ENCODE measurements at places on chromosomes 2 and 18.

DNA sequence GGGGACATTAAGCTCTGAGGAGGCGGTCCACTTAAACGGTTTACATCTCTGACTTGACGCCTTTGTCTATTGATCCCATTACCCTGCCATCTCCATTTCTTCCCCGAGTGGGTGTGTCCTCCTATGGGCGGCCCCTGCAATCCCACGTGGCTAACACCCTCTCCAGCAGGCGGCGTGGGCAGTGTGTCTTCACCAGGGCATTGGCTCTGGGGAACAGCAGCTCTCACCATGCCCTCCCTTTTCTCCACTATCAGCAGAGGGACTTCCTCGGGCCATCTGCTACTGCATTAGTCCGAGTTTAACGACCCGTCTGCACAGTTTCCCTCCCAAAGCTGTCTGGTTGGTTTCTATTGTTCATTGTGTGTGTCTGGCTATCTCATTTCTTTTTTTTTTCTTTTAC lies 511.9 kb upstream of the NRP2 start:
- no peak for DNase-seq

GRCh38 chr2:119385466-119385865 lies 18.7 kb downstream of the DBI start:
- DNase-seq = no peak

- no peak for DNase-seq
Measured at GRCh38 chr2:16622399-16622968, 43.1 kb downstream of the CYRIA start.

GRCh38 chr2:219633276-219634065 lies 6.0 kb downstream of the SLC4A3 start:
- no peak for DNase-seq

DNA sequence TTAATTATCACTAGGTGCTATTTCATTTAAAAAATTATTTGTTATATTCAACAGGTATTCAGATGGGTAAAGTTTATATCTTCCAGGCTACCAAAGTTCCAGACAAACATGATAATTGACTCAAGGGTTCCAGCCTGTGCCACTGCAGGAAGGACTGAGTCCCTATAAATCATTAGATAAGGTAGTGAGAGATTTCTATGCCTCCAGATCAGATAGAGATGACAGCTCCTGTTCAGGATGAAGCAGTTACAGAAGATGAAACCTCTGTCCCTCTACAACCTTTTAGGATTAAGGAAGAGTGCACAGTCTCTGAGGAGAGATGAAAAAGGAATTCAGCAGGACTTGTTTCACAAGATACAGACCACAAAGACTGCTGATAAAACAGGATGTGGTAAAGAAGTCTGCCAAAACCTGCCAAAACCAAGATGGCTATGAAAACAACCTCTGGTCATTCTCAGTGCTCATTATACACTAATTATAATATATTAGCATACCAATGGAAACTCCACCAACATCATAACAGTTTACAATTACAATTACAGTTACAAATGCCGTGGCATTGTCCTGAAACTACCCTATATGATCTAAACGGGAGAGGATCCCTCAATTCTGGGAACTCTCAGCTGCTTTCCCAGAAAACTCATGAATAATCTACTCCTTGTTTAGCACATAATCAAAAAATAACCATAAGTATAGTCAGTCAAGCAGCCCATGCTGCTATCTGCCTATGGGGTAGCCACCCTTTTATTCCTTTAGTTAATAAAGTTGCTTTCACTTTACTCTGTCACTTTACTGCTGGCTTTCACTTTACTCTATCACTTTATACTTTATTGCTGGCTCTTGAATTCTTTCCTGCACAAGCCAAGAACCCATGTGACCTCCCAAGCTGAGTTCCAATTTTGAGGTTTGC lies 288.5 kb downstream of the PDE11A start:
- peak; percentile 8 for DNase-seq

DNA sequence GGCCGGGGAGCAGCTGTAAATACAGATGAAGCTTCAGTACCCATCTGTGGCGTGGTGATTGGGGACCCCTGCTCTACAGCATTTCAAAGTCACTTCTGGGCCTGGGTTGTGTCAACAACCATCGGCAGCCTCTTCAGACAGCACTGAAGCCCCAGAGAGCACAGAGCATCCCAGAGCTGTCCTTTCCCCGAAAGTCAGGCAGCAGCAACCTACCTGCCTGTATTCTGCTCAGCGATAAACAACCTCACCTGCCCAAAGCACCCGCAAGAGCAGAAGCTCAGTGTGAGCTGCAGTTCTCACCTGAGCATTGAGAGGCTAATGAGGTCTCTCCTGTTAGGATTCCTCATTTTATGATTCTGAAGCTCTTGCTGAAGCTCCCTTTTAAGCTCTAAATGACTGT lies 19.3 kb downstream of the TRABD2A start:
- DNase-seq = no peak

DNA sequence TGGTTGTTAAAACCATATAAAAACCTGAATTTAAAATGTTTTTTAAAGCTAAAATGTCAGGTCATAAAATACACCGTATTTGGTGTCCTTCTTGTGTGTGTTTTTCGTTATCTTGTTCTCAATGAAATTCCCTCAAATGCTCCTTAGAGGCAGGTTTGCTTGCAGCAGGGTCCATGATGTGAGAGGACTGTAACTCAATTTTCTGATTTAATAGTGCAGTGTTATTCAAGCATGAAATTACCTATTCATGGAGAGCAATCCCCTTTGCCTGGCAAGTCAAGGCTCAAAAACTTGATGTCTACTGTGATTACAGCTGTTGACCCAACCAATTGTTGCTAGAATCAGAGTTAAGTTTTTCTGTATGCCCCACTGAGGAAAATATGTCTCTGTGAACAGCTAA lies 318.2 kb downstream of the GALNT13 start:
- no peak for DNase-seq

Measured in KG1 (cell line).